Fibroblast of mammary gland (primary cell): ENCODE measurements at places on chromosomes 2 and 18.

DNA sequence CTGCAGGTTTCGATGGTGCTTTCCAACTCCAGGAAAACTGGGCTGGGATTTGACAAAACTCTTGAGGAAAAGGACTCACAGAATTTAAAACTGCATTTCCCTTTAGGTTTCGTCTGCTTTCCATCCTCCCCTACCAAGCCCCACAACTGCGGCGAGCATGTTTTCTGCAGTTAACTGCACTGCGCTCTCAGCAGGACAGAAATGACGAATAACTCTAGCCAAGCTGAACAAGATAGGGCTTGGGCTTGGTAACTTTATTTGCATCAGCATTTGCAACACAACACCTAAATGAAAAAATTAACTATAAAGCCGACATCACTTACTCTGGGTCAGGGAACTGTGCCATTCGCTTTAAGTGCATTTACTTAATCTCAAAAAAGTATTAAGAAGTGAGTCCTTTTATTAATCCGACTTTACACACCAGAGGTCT is 669 bp upstream of the PIKFYVE start:
- peak; percentile 62 for DNase-seq

GRCh38 chr18:4352746-4353551 is 102.2 kb downstream of the DLGAP1 start:
- no peak for DNase-seq

DNA sequence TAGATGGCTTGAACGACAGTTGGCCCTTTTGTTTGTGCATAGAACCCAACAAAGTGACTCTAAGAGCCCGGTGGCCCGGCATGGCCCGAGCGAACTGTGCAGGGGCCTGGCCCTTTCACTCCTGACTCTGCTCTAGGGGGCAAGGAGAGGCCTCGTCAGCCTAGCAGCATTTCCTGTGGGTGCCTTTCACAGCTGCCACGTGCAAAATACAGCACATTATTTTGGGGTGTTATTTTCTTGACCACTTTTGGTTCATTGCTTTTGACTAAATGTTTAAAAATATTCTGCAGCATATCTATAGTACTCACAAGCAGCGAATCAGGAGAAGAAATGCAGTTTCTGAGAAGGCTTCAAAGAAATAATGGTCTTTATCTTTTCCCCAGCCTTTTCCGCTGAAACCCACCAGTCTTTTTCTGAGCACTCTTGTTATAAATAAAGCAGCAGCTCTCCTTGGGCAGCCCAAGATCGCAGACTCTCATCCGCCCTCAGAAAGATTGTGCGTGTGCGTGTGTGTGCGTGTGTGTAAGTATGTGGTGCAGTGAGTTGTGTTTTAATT is 31.3 kb downstream of the DGKD start:
- DNase-seq, result no peak

DNA sequence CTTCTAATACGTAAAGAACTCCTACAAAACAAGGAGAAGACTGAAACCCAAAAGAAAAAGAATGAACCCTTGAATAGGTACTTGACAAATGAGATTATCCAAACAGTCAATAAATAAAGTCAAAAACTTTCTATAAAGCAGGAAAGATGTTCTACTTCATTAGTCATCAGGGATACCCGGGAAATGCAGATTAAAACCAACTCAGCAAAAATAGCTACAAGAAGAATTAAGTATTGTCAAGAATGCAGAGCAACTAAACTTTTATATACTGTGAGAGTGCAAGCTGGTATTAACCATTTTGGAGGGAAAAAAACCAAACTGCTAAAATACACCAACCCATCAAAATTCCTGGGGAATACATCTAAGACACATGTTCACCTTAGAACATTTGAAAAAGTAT is 10.4 kb downstream of the TXNL1 start:
- DNase-seq, result peak; percentile 15

DNA sequence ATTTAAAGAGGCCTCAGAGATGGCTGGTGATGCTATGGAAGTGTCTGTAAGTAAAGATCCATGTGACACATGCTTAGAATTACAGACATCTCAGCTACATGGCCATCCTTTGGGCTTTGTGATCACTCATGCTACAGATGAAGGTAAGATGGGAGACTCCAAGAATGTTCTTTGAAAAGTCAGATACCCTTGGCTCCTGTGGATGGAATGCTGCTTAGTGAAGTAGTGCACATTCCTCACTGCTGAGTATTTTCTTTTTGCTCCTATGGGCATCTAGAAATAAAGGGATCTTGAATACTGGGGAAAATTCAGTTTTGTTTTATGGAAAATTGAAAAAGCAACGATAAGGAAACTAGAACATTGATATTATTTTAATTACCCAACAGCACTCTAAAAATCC is 55.2 kb upstream of the REV1 start:
- no peak for DNase-seq

- no peak for DNase-seq
These were observed 521.2 kb downstream of the TNS1 start for GRCh38 chr2:217481577-217481976.

DNA sequence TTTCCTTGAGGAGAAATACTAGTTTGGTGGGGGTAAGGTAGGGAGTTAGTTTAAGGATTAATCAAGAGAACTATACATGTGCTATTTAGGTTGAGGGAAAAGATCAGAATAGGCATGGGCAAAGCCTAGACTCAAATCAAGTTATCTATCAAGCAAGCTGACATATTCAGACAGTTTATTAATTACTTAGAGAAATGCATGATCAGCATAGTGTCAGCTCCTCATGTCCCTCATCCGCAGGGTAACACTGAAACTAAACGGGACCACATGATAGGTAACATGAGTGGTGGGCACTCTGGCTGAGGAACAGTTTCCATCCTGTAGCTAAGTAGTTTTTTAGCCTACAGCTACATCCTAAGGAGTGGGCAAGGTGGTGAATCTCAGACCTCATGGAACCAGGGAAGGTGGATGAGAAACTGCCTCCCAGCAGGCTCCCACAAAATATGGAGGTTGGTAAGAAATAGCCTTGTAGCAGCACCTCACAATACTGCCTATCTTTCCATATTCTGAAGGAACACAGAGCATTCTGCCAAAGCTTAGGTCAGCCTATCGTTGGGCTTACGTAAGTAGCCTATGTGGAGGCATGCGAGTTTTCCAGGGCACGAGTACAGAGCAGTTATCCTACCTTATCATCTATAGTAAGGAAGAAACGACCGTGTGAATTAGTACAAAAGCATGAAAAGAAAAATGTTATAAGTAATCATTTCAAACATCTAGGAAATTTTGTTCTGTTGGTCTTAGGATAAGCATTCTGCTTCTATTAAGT is 18.4 kb downstream of the ZC3H6 start:
- no peak for DNase-seq

DNA sequence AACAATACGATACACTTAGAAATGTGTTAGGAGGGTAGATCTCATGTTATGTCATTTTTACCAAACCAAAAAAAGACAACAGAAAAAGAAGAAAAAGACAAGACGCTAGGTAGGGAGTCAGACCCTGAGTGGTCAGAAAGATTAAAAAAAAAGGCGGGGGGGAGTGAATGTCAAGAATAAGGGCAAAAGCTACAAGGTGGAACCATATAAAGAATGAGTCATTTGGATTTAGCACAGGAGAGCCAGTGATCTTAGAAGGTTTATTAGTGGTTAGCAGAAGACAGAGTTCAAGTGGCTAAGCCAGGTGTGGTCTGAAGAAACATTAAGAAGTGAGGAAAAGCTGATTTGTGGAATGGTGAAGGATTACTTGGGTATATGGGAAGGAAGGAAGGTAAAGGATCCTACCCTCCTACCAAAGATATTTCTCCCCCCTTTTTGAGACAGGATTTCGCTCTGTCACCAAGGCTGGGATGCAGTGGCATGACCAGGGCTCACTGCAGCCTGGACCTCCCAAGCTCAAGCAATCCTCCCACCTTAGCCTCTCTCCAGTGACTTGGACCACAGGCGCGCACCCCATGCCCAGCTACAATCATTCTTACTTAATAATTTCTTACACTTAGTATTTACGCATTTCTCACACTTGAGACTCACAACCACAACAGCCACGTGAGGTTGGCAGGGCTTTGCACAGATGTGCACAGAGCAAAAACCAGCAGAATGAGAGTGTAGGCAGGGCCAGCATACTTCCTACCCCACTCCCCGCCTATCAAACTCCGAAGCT is 2.6 kb downstream of the DSC2 start:
- no peak for DNase-seq

- DNase-seq, result no peak
These were observed 13.1 kb downstream of the CASP10 start for GRCh38 chr2:201196003-201196402.

DNA sequence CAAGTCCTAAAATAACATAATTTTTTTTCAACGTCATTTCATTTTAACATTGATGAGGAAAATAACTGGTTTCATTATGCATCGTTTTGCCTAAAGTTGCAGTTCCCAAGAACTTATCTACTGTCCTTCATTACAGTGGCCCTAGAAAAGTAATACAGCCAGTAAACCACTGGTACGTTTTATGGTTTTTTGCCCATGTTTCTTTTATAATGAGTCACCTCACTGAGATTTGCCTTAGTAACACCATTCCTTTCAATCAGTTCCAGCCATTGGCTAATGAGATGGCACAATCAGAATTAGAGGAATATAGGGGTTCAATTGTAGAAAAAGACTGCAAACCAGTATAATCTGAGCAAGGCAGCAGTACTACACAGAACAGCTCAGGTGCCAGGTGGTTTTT is 422.6 kb upstream of the LYPD1 start:
- DNase-seq, result no peak

DNA sequence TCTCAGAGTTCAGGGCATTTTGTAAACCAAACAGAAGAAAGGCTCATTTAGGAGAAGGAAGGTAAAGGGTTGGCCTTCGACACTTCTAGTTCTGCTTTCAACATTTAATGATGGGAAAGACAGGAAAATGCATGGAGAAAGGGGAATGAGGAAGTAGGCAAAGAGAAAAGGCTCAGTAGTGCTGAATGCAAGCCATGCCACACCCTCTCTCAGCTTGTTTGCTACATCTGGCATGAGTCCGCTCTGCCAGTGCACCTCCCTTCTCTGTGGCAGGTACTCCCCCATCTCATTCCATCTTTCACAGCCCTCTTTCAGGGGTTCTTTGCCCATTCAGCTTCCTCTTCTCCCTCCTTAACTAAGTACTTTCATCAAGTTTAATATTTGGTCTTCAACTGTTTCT is 120.9 kb upstream of the ITGB6 start:
- DNase-seq, result no peak

DNA sequence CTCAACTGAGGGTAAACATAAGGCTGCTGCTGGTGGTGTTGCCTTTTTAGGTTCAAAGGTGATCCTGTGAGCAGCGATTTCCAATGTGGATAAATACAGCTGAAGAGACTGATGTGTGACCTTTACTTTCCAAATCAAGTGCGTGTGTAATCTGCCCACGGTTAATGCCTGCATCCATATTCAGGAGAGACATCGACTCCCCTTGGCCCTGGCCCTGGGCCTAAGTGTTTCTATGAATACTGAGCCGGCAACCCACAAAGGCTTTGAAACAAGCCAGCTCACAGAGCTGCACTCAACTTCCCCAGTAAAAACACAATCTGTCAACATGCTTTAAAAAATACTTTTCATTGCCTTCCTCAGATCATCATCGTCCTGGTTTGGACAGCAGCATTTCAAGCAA is 1026.6 kb downstream of the TMEM182 start:
- no peak for DNase-seq

DNA sequence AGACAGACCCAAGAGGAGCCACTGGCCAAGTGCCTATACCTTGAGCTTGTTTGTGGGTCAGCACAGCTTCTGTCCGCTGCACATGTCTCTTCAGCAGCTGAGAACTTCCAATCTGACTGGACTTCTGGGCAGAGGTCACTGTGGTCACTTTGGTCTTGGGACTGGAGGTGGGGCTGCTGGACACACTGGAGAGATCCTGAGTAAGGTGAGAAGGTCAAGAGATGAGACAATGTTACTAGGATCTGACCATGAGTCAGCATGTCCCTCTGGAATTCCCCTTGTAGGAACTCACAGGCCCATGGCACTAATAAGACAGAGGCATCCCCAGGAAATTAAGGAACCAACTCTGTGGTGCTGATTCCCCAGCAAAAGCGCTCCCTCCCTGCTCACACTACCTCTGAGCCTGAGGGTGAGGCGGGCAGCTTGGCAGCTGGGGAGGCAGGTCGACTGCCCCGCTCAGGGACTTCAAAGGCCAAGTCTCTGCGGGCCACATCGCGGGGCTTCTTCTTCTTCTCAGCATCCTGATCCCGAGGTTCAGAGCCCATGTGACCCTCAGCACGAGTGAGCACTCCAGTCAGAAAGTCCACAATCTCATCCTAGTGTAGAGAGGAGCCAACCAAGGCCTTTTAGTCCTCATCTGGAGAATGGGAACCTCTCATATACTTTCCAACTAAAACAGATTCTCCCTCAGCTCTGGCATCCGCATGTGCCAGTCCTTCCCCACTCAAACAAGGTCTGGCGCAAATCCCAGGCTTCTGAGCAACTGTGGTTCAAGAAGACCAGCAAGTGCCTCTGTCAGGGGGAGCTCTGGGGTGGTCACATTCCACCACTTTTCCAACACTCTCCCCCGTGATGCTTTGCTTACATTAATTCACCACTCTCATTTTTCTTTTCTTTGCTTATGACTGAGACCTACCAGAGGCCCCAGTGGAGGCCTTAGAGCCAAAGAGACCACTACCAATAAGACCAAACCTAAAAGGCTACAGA is 29.4 kb downstream of the KANSL3 start:
- DNase-seq, result peak; percentile 85

GRCh38 chr18:37674570-37674969 is 109.0 kb upstream of the CELF4 start:
- no peak for DNase-seq

DNA sequence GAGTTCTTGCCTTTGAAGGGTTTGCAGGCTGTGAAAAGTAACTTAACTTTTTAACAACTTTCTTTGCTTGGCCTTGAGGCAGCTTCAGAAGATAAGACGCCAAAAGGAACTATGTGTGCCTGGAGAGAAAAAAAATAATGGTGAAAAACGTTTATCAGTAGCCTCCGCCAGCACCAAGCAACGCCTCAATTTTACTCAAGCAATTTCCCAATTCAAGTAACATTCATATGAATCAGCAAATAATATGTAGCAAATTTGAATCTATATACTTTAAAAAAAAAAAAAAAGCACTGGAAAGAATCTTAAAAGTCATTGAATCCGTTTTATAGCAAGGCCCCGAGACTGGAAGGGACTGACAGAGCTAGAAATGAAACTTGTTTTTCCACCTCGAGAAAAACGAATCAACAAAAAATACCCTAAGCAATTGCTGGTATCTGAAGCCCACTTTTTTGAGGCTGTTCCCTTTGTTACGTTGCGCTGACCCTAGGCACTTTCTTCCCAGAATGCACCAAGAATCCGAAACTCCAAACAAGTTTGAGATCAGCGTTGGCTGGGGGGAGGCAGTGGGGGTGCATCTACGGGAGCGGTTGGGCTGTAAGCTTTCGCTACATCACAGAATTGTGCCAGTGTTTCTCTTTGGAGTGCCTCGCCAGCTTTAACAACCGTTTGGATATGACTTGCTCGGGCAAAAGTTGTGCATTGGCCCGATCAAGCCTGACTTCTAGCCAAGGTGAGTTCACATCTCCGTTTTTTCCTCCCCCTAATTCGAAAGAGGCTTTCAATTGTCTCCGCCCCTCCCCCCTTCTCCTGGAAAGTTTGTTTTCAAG is 2.7 kb upstream of the TGIF1 start:
- DNase-seq, result peak; percentile 66

GRCh38 chr2:43159797-43160196 is 66.6 kb downstream of the ZFP36L2 start:
- DNase-seq, result no peak

- peak; percentile 60 for DNase-seq
These were observed 1.5 kb upstream of the GPR148 start for GRCh38 chr2:130727286-130727924.
